Progenitor cell of endocrine pancreas (in vitro differentiated cells): ENCODE measurements at places on chromosomes 2 and 18. TPM values are rescaled to one million over a fixed set of nuclear protein-coding genes. Genes with fewer than 3 reads are reported as not detected.

BOLL gene
- 0.22 and 0.51 TPM in 2 replicates for total RNA-seq

TMEM37 gene
- total RNA-seq, result 17.4 and 18.9 TPM in 2 replicates

GRCh38 chr2:24409700-24410556, 49.6 kb upstream of the ITSN2 start:
- H3K4me3 ChIP-seq, result no peak overlapping the region
- peaks cover 5% of the 10 kb centered on the region for H3K27me3 ChIP-seq
- DNase-seq, result no peak
- no peaks in the 10 kb centered on the region for H3K36me3 ChIP-seq
- no peak overlapping the region for H3K27ac ChIP-seq

- H3K36me3 ChIP-seq, result no peaks in the 10 kb centered on the region
- peaks cover 1% of the 10 kb centered on the region for H3K4me1 ChIP-seq
- no peak overlapping the region for H3K27ac ChIP-seq
- H3K27me3 ChIP-seq, result no peaks in the 10 kb centered on the region
- no peak for DNase-seq
- no peak overlapping the region for H3K4me3 ChIP-seq
Observed at GRCh38 chr2:100380681-100381080, 36.8 kb downstream of the CHST10 start.

DNA sequence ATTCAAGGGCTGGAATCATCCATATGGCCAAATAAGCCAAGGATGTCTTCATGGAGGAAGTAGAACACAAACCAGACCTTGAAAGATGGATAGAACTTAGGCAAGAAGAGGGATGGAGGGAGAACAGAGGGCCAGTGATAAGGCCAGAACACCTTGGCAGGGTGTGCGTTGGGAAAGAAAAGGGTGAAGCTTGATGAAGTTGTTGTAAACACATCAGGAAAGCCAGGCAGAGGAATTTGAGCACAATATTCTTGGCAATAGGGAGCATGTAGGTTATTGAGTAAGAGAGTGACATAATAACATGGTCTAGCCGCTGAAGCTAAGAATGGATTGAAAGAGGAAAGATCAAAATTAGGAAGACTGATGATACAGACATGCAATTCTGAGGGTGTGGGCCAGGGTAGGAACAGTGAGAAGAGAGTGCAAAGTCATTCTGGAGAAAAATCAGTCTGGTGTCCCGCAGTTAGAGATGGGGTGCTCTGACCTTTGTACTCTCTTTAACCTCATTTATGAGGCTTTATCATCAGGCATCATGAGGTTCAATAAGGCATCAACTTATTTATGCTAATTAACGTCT, 41.0 kb downstream of the SLC14A2 start:
- H3K27me3 ChIP-seq, result peaks cover 3% of the 10 kb centered on the region
- H3K4me1 ChIP-seq, result no peaks in the 10 kb centered on the region
- H3K27ac ChIP-seq, result no peak overlapping the region
- no peak for DNase-seq
- H3K4me3 ChIP-seq, result no peak overlapping the region

- no peaks in the 10 kb centered on the region for H3K4me1 ChIP-seq
- no peak overlapping the region for H3K27ac ChIP-seq
- DNase-seq, result no peak
- peaks cover 13% of the 10 kb centered on the region for H3K27me3 ChIP-seq
Observed at GRCh38 chr2:2306878-2307277, 24.2 kb downstream of the MYT1L start.
